Smooth muscle cell of the brain vasculature (primary cell): ENCODE measurements at places on chromosomes 5 and 9.

DNA sequence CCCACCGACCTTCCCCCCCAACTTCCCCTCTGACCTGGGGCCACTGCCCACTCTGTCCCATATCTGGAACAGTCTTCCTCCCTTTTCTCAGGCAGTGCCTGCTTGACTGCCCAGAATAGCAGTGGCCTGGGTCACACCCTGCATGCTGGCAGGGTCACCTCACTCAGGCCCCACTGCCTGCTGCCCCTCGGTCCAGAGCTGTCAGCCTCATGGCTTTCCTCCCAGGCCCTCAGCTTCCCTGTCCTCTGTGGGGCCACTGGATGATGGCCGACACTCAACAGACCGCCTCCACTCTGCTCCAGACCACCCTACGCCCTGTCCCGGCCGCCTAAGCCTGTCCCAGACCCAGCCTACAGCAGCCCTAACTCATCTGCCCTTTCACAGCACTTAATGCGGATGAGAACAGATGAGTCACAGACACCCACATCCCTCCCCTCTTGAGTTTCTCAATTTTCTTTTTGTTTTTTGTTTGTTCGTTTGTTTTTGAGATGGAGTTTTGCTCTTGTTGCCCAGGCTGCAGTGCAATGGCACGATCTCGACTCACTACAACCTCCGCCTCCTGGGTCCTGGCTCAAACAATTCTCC is 5.9 kb downstream of the PNPLA7 start:
- DNase-seq = no peak

GRCh38 chr5:147403651-147404640 is 105.9 kb downstream of the DPYSL3 start:
- peak; percentile 45 for DNase-seq

GRCh38 chr5:110361471-110361870 is 365.0 kb downstream of the TMEM232 start:
- DNase-seq = no peak

GRCh38 chr9:116208417-116209232 is 55.0 kb downstream of the PAPPA start:
- peak; percentile 79 for DNase-seq

DNA sequence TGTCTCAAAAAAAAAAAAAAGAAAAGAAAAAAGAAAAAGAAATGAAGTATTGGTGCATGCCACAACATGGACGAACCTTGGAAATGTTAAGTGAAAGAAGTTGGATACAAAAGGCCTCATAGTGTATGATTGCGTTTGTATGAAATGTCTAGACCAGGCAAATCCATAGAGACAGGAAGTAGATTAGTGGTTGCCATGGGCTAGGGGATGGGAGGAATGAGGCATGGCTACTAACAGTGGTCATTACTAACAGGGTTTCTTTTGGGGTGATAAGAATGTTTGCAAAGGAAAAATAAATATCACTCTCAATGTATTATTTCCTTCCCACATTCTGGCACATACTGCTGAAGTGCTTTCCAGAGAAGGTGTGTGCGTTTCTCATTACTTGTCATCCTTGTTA is 44.1 kb downstream of the UGCG start:
- DNase-seq = no peak

GRCh38 chr9:119453490-119453911 is 84.3 kb upstream of the BRINP1 start:
- no peak for DNase-seq

DNA sequence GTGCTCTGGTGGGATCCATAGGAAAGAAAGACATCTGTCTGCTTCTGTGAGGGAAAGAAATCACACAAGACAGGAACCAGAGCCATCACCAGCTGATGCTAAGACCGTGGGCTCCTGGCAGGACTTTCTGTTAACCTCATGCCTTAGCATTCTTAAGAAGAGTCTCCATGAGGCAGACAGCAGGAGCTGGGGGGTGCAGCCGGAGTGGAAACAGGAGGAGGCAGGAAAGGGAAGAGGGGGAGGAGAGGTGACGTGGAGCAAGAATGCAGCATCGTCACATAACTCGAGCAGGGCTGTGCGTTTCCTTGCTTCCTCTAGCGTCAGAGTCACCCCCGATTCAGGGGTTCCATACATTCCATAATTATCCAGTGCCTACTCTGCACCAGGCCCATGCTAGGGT is 53.6 kb downstream of the ERGIC1 start:
- DNase-seq = no peak

- no peak for DNase-seq
Observed at GRCh38 chr9:29322240-29322639, 1749.0 kb upstream of the C9orf72 start.

- DNase-seq = no peak
Observed at GRCh38 chr9:133403766-133404453, 13.9 kb downstream of the REXO4 start.

GRCh38 chr5:174145091-174145490 is 99.6 kb downstream of the NSG2 start:
- no peak for DNase-seq

GRCh38 chr9:104747245-104747564 is 278 bp upstream of the NIPSNAP3A start:
- no peak for DNase-seq

GRCh38 chr5:107982703-107983425 is 312.1 kb upstream of the EFNA5 start:
- DNase-seq = no peak

GRCh38 chr9:134492721-134493460 is 148.7 kb upstream of the COL5A1 start:
- no peak for DNase-seq

GRCh38 chr9:13122756-13123369 is 156.6 kb downstream of the MPDZ start:
- DNase-seq = no peak

GRCh38 chr5:92050970-92051369 is 667.9 kb upstream of the ARRDC3 start:
- DNase-seq = no peak

DNA sequence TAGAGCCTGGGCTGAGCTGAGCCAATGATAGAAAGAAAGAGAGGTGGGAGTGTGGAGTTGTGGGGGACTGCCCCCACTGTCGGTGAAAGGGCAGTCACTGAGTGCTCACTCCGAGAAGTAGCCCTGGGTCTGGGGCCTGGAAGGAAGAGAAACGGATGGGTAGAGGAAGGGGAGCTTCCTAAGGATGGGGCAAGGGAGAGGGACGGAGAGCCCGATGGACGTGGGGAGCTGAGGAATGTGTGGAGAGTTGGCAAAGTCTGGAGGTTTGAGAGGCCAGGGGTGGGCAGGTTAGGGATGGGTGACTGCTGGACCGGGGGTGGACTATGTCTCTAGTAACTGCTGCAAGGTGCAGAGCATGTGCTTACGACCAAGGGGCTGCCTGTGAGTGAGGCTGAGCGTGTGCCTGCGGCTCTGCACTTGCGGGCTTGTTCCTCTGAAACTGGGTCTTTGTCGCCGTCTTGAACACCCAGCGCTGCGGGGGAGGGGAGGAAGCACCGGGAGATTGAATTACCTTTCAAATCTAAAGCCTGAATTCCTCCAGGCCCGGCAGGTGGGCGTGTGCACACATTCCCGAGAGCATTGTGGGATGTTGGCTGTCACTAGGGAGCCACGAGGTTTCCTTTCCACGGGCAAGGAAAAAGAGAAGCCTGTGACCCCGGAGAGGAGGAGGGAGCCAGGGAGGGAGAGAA is 76.4 kb upstream of the ARAP3 start:
- no peak for DNase-seq

DNA sequence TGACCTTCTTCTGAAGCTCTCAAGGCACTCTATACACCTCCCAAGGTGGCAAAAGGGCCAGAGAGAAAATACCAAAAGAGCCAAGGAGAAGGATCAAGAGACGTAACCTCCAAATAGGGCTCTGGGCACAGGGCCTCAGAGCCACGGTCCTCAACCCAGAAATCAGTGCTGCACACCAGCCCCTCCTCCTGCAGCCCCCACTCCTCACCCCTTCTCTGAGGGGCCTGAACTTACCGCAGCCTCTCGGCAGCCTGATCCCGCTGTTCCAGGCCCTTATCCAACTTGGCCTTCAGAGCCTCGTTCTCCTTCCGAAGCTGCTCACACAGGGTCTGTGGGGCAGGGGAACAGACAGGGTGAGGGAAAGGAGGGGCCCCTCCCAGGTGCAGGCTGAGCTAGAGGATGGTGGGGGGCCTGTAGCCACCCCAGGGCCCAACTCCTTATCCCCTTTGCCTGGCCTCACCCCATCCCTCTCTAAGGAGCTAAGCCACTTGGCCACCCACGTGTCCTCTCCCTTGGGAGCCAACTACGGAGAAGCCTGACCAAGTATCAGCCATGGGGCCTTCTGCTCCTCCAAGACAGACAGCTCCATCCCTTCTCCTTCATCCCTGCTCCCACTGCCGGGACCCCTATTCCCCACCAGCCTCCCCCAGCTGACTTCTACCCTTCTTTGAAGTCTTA is 28.8 kb downstream of the TNIP1 start:
- no peak for DNase-seq

DNA sequence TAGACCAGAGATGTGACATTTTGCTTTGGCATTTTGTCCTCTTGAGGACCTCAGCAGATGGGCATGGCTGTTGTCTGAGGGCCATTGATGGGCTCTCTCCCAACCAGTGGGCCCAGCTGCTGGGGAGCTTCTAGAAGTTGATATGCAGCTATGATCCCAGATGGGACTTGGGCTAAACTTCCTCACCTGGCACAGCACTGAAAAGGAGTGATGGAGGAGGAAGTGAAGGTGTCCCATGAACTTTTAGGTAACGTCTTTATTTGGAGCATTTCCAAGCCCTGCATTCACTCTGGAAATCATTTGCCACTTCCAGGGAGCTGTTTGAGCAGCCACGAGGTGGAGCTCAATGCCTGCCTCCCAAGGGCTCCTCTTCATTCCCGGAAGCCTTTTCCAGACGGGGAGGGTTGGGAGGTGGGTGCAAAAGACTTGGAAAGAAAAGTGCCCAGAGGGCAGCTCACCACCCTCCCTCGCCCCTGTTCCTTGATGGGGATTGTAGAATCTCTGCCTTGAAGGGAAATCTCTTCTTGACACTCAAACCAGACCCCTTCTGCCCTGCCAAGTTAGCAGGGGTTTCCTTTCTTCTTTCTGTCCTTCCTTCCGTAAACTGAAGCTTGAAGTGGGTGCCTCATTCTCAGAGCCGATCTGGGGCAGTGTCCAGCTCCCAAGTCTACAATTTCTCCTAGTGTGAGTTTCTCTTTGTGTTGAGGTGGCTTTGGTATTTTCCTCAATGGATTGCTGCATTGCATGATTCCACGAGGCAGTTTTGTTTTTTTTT is 18.1 kb upstream of the NEUROG1 start:
- no peak for DNase-seq

DNA sequence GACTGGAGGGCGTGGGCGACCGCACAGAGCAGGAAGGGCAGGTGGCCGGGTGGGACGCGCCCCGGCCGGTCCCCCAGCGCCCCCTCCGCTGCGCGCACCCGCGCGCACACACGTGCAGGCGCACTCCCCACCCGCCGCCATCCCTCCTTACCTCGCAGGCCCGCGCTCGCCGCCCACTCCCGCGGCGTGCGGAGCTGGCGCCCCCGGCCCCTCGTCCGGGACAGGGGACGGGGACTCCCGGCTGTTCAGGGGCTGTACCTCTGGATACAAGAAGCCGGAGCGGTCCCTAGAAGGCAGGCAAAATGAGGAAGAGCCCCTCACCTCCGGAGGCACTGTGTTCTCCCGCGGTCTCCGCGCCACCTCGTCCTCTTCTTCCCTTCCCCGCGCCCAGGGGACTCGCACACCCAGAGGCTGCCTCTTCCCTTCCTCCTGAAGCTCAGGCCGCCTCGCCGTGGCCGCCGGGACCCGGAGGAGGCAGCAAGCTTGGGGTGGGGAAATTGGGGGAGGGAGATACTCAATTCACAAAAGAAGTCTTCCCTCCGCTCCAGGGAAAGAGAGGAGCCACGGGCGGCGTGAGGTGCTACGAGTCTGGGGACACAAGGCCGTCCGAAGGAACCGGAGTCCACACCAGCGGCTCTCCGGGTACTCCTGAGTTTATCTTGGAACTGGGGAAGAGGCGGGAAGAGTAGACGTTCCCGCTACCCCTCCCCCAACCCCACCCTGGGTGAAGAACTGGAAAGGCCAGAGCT is 1.4 kb upstream of the GABRB2 start:
- DNase-seq = no peak

DNA sequence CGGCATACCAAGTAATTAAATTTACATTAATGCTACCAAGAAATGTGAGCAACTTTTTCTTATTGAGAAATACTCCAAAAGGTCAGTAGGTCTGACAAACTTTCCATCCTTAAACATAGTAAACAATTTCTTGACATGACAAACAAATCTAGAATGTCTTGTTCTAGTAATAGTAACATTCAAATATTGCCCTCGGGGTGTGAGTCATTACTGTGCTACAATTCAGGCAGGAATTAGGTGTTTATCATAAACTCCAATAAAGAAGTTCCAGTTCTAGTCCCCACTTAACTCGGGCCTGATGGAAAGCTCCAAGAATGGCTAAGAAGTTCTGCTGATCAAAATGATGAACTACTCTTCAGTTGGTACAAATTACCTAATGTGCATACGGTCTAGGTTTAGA is 235.6 kb upstream of the TUSC1 start:
- no peak for DNase-seq

DNA sequence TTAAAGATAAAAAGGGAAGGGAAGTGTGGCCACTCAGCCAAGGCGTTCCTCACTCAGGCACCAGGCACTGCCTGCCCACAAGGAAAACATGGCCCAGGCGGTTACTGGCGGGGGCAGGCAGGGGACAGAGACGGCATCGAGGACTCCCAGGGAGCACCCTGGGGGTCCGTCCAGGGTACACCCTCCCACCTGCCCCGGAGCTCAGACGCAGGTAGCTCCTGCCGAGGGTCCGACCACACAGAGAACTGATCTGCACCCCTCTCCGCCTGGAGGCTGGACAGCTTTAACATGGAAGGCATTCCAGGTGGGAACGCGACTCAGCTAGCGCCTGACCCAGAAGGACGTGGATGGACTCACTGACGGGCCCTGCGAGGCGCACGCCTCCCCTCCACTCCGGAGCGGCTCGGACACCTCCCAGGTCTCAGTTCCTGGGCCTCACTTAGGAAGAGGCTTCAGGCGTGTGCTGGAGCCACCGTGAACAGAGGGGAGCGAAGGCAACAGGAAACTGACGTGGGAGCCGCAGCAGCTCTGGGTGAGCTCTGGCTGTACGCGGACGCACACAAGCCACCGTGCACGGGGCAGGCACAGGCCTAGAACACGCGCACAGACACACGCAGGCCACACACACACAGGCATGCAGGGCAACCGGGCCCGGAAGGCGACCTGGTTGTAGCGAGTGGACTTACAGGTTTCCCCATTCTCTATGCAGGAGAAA is 47.5 kb downstream of the NKD2 start:
- DNase-seq = no peak

- no peak for DNase-seq
Observed at GRCh38 chr5:5403741-5404140, 18.7 kb upstream of the ICE1 start.

DNA sequence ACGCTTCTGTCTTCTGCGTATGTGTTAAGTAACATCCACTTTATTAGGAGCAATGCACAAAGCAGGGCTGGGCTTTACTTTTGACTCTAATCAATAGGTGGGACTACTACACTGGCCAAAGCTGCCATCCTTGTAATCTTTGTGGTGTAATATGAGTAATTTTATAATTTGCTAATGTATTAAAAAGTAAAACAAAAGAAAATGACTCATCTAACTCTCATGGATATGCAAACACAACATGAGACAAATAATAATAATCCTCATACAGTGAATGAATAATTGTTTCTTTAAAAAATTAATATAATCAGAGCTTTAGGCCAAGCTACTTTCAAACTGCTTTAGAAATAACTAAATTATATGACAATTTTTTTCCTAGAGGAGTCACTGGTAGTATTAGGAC is 90.7 kb downstream of the NR3C1 start:
- DNase-seq = no peak
